ENCODE measurements at places on chromosomes 1 and 21.

DNA sequence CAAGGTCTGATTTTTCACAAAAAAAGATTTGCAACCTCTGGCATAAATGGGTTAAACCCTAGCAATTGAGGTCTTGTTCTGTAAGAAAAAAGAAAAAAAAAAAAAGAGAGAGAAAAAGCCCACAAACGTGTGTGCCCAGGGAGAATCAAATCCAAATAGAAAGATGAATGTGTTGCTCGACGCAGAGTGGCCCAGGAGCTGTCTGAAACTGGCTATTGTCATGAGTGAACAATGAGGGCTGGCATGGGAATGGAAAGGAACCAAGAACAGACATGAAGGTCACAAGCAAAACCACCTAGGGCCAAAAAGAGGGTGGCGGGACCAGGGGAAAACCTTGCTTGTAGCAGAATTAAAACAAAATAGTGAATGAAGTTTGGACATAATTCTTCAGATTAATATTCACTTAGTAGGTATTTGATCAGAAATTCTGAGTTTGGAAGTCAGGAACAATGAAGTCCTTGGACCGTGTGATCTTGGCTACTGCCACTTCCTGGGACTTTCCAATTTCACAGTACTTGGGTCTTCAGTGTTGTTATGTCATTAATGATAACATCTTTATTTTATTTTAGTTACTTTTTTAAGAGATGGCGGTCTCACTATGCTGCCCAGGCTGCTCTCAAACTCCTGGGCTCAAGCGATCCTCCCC is 3.1 kb downstream of the ENO1 start:
- no peak for DNase-seq

DNA sequence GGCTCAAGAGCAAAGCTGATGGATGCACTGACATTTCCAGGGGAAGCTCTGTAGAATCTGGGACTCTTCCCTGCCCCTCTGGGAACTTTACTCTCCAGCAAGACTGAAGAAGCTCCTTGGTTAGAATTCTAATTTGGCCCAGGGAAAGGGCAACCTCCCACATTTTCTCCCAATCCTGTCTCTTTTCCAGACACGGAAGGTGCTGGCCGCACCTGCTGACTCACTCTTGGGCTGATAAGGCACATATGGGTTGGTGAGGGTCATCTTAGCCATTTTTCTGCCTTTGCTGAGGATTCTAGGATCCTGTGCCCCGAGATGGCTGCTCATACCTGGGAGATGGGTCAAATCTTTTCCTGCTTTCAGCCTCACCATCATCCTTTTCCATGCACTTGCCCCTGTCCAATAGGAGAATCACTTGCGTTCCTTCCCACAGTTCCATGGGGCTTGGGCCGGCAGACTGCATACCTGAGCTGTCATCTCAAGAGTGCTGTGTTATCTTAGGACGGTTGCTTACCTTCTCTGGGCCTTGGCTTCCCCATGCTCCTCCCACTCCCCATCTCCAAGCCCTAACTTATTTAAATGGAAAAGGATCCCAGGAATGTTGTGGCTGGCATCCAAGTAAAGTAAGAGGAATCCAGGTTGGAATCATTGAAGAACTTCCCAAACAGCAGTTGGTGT is 1.3 kb downstream of the TINAGL1 start:
- no peak for DNase-seq

GRCh38 chr1:54569339-54569738 is 21.3 kb downstream of the ACOT11 start:
- DNase-seq = no peak

DNA sequence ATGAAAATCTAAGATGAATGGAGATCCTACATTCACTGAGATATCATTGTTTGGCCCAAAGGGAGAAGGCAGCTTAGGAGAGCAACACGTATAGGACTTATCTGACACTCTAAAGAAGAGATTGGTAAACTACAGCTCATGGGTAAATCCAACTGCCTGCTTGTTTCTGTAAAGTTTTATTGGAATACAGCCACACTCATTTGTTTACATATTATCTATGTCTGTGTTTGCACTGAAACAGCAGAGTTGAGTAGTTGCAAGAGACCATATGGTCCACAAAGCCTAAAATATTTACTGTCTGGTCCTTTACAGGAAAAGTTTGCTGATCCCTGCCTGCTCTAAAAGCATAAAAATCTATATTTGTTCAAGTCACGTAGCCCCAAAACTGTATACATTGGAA is 14.3 kb upstream of the LRRC53 start:
- no peak for DNase-seq

DNA sequence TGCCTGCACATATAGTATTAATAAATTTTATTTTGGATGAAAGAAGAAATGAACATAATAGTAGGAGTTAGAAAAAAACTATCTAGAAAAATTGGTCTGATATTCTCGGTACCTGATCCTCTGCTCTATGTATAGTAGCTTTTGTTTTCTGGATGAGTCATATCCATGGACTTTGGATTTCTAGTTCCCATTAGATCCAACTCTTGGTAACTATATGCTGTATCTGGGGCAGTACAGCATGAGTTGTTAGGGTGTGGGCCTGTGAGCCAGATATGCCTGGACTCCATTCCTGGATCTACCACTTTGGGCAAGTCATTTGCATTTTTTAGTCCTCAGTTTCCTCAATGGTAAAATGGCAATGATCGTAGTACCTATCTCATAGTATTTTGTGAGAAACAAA is 372.2 kb upstream of the PKN2 start:
- DNase-seq = no peak

DNA sequence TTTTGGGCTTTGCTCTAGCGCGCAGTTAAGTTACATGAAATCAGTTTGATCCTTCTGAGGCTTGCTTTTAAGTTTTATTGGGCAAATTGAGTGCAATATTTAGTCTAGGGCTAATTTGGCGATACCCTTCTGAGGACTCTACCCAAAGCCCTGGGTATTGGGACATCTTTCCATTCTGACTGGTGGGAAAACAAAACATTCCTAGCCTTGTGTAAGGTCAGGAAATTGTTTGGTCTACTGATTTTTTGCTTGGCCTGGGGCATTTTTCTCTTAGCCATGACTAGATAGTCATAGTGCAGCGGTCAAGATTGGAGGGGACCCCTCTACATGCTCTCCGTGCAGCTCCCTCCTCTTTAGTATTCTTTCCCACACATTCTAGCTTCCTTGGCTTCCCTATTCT is 189.6 kb upstream of the PTGFR start:
- DNase-seq = no peak

DNA sequence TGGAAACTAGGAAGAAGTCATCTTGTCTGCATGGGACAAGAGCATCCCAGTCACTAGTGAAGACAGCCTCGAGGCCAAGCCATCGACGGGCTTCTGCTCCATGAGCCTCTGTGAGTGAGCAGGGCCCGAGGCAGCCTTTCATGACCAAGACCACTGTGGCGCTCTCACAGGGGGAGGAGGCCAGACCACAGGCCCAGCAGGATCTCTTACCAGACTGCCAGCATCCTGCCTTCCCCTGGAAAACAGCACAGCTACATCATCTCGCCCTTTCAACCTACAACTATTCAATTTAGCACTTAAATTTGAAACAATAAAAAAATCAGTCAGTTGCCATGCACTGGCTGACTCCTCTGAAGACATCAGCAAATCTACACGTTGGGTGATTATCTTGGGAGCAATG is 85.4 kb downstream of the HSF2BP start:
- DNase-seq = no peak

DNA sequence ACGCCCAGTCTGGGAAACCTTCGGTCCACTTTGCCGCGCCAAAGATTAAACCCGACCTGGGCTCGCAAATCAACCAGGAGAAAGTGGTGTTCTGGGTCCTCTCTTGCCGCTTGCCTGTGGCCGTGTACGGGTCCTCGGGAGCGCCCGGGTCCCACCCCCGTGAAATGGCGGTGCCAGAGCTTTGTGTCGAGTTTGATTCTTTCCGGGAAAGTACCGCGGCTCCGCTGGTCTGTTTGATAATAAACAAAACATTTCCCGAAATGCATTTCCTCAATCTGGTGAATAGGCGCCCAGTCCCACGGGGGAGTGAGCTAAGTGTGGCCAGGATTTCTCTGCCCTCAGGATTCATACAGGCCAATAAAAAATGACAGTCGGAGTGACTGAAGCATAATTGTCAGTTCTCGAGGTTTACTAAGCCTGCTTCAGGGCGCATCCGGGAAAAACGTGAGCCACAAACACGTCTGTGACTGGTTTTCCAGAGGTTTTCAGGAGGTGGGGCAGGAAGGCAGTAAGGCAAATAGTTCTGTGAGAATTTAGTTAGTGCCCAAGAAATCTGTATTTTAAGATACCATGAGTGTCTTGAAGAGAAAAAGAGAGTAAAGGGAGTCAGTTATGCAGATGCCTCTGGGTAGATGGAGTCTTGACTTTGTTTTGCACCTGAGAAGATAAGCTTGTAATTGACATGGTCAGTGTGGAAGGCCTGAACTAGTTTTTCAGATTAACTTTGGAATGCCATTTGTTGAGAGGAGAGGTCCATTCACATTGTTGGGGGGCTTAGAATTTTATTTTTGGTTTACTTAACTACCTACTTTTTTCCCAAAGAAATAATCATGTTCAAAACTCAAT is 675 bp downstream of the IFNAR1 start:
- peak; percentile 64 for DNase-seq

DNA sequence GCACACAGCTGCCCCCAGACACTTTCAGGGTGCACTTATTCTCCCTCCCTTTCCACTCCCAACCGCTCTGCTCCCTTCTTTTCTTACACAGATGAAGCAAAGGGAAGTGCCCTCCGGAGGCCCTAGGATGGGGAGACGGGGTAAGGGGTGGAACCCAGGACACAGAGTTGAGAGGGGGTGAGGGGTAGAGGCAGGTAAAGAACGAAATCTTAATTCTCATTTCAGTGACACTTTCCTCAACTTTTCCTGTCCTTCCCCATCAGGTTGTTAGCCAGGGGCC is 12.8 kb downstream of the PLEKHO1 start:
- DNase-seq = no peak

GRCh38 chr1:91741301-91741700 is 144.7 kb downstream of the TGFBR3 start:
- DNase-seq = no peak

DNA sequence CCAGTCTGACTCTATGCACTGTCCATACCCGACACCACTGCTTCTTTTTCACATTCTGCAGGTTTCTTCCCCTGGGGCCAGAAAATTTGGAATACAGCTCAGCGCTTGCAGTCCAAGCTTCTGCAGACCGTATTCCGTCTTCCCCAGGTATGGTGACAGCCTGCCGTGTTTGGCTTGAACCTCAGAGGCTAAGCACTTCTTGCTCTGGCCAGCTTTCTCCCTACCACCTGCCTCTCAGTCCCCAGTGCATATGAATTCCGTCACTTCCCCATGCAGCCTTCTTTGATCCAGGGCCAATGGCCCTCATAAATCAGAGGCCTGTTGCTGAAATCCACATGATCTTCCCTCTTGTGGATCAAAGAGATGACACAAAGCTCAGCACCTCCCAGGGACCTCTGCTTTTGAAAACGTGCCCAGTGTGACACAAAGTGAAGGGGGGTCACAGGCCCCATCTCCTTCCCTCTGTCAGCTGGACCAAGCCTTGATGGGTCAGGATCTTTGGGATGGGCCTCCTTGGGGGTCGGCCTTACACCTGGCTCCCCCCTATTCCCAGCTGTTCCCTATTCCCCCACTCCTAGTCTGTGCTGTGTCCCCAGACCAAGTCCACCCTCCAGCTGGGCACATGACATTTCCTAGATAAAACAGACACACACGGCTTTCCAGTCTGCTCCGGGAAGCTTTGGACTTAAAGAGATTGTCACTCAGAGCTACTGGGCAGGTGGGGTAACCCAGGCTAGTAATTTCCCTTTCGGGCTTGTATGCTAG is 66.6 kb downstream of the HMGB4 start:
- no peak for DNase-seq

DNA sequence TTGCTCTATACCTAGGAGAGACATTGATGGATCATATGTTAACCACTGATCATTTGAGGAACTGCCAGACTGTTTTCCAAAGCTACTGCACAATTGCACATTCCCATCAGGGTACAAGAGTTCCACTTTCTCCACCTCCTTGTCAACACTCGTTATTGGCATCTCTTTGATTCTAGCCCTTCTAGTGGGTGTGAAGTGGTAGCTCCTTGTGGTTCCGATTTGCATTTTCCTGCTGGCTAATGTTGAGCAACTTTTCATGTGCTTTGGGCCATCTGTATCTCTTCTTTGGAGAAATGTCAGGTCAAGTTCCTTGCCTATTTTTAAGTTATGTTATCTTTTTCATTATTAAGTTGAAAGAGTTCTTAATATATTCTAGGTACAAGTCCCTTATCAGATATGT is 90.1 kb downstream of the DMRTB1 start:
- DNase-seq = no peak

GRCh38 chr1:87951852-87952251 is 623.2 kb downstream of the LMO4 start:
- no peak for DNase-seq

- DNase-seq = peak; percentile 16
These were observed 21.8 kb downstream of the EXOC8 start for GRCh38 chr1:231315887-231316286.

DNA sequence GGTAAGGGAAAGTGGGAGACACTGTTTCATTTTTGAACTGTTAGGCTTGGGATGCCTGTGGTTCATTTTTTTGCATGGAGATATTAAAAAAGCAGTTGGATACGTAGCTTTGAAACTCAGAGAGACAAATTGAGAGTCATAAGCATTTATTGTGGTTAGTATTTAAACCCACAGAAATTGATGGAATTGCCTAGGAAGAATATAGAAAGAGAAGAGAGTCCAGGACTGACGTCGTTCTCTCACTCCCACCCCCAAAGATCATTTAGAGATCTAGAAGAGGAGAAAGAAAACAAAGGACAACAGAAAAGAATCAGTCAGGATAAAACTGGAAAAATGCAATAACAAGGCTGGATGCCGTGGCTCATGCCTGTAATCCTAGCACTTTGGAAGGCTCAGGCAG is 73.2 kb upstream of the BMP8A start:
- no peak for DNase-seq

GRCh38 chr21:37264808-37265207 is 2.3 kb downstream of the VPS26C start:
- DNase-seq = no peak

DNA sequence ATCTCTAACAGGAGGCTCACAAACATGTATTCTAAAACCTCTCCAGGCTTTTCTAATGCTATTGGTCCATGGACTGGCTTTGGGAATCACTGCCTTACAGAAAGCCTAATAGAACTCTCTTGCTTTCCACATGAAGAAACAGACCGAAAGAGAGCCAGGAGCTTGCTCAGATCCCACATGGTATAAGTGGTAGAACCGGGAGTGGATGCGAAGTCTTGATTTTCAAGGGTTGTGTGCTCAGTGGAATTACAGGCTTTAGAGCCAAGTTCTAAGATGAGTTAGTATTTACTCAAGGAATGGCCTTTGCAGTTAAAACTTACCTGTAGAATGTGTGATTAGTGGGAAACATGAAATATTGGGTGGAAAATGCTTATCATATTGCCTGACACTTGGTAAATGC is 54.3 kb upstream of the HSD17B7 start:
- DNase-seq = no peak

DNA sequence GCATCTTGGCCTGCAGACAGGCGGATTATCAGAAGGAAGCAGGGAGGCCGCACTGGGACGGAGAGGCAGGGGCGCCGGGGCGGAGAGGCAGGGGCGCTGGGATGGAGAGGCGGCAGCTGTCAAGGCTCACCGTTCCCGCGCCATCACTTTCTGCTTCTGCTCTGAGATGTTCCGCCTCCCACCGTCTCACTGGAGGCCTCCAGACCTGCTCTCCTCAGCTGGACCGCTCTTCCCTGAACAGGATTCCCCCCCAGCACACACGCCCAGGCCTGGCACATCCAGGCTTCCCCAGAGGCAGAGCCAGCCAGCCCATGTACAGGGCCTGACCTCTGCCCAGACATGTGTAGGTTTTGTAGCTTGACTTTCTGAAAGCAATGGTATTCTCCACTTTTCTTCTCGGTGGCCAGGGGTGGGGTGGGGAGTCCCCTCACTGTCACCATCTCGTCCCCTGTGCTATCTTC is 84.1 kb downstream of the RIPK4 start:
- no peak for DNase-seq
